ENCODE measurements at places on chromosomes 12 and 14. TPM values are rescaled to one million over a fixed set of nuclear protein-coding genes. Genes with fewer than 3 reads are reported as not detected.

- no peak for DNase-seq
Observed at GRCh38 chr14:103549361-103550311, 12.8 kb downstream of the BAG5 start.

The CCDC175 gene
- not detected for total RNA-seq

The AKAP3 gene
- 1.4 TPM for total RNA-seq

The SLCO1A2 gene
- total RNA-seq: not detected

GRCh38 chr14:91154851-91155625 lies 41.2 kb downstream of the DGLUCY start:
- DNase-seq: no peak

DNA sequence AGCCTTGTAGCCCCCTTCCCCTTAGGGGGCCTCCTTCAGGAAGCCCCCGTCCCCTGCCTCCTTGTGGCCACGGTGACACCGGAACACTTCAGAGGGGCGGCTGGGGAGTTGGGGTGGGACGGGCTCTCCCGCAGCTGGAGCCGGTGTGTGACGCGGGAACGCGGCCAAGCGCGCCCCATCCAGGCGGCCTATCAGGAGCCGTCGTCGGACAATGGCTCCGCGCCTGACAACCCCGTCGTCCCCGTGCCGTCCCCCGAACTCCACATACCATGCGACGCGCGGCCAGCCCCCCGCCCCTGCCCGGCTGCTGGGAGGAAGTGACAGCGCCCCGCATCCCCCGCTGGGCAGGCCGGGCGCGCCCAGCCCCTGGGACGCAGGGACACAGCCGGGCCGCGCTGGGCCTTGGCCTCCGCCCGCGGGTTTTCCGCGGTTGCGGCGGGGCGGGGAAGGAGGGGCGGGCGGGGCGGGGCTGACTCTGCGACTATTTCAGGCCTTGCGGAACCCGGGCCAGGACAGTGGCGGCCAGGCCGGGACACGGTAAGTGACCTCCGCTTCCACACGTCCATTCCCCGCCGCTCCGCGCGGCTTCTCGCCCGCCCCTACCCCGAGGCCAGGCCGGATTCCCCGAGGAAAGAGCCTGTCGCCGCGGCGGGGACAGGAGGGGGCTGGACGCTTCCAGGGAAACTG lies at the start of gene TNFAIP2:
TSS of gene TNFAIP2 (plus strand) at position 515 of the 687 bp plus-strand sequence. CDS start 2,997 bp downstream, outside the sequence.
- DNase-seq: no peak

All from ovary (tissue), 10 donors.